Effector memory CD4-positive, alpha-beta T cell (primary cell): ENCODE measurements at places on chromosomes 3 and 15.
A peak's percentile ranks its signal among the peaks of the same experiment; 100 is the strongest.

DNA sequence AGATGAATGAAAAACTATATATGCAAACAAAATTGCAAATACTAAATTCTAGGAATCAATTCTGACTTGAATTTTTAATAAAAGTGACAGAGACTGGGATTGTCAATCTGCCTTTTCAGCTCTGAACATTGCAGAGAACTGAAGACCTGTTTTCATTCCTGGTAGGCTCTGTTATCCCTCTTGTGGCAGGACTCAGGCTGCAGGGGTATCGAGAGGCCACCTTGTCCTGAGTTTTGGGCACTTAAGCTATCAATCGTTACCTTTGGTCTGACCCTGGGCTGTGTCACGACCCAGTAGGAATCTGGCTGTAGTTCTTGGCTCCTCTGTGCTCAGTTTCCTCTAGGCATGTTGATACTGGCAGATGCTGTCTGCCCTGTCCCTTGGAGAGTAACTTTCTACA lies 238.0 kb downstream of the CACNA2D3 start:
- DNase-seq = no peak

- no peak for DNase-seq
Measured at GRCh38 chr3:63064209-63064755, 189.1 kb upstream of the CADPS start.

DNA sequence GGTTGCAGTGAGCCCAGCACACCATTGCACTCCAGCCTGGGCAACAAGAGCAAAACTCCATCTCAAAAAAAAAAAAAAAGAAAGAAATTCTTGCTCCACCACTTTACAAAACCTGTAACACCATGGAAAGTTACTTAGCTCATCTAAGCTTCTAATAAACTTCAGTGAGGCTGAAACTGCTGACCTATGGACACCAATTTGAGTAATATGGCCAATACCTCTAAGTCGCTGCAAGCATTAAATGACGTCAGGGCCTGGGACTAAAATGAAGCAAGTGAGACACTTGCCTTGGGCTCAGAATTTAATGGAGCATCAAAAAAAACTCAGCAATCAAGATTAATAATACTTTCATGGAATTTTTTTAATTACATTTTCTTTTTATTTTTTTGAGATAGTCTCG lies 42.5 kb downstream of the ZMAT3 start:
- no peak for DNase-seq

GRCh38 chr15:101504373-101504772 lies 14.9 kb upstream of the PCSK6 start:
- no peak for DNase-seq

- DNase-seq = no peak
Measured at GRCh38 chr15:64324165-64324877, 31.7 kb downstream of the CSNK1G1 start.

DNA sequence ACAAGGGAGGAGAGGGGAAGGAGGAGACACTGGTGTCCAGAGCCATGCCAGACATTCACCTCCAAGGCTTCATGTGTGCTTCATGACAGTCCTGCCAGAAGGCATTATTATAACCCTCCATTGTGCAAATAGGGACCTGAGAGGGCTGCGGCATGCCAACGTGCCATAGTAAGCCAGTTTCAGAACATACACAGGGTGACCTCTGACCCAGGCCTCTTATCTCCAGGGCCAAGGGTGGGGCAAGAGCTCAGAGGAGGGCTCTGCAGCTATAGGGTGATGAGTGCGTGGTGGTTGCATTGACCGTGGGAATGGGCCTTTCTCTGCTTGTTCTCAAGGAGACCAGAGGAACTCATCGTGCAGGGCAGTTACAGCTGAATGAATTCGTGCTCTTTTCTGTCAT lies 9.7 kb upstream of the ACSBG1 start:
- DNase-seq = no peak

DNA sequence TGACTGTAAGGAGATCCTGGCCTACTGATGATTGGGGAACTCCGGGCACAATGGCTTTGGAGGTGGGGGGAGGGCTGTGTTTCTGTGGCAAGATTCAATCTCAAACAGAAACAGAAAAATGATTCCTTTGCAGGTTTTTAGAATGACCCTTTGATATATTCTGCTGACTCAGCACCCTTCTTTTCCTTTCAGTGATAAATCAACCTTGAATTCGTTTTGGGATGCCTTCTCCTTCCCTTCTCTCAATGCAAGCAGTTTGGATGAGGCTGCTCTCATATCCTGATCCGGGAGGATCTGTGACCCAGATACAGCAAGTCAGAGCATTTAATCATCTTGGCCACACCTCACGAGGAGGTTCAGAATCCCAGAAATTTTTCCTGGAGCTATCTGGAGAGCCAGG lies 156.1 kb upstream of the PRICKLE2 start:
- no peak for DNase-seq

DNA sequence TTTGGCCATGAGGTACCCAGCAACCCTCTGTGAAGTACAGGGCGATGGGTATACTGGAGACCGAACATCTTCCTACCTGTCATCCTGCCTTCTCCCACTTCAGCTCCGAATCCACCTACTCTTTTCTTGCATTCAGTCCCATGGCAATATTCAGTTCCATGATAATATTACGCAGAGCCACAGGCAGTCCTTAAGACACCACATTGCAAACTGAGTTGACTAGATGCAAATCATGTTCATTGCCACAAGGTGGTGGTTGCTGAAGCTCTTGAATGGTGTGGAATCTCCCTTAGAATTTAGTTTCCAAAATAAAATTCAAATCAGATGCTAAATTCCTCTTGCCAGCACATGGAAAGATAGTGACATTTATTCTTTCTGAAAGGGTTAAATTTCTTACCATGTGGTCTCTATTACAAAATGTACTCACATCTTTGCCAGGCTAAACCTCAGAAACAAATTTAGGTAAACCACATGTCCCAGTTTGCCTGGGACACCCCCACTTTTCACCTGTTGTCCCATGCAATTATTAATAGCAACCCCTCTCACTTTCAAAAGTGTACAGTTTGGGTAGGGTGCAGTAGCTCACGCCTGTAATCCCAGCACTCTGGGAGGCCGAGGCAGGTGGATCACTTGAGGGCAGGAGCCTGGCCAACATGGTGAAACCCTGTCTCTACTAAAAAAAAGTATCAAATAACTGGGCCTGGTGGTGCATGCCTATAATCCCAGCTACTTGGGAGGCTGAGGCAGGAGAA lies 1.7 kb upstream of the NME9 start:
- no peak for DNase-seq

- DNase-seq = no peak
Measured at GRCh38 chr3:143697975-143698374, 150.3 kb downstream of the SLC9A9 start.

DNA sequence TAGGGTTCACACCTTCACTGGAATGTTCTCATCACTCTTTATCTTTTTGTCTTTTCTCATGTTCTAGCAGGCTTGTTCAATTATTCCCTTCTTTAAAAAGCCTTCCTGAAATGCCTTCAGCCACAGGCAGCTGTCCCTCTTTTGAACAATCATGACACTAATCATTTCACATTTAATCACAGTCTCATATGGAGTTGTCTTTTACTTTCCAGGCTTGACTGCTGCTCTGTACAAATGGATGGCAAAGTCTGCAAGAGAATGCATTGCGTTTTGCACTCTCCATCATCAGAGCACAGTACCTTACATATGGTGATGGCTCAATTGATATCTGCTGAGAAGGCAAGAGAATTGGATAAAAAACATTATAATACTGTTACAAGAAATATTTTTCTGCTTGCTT lies 529.8 kb downstream of the DIPK2A start:
- no peak for DNase-seq

DNA sequence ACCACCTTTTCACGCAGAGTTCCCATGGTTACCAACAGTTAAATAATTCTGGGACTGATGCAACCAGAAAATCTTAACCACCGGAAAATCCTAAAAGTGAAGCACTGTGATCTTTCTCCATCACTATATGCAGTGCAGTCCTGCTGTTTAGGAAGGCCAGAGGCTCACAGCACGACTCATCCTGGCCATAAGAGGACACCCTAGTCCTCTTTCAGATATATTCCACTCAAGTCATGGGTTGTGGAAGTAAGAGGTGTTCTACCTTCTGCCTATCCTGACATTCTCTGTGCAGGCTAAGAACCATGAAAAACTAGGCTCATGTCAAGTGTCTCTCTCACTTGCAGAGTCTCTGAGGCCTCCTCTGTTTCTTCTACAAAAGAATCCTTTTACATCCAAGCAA lies 67.2 kb downstream of the DHX30 start:
- DNase-seq = no peak

DNA sequence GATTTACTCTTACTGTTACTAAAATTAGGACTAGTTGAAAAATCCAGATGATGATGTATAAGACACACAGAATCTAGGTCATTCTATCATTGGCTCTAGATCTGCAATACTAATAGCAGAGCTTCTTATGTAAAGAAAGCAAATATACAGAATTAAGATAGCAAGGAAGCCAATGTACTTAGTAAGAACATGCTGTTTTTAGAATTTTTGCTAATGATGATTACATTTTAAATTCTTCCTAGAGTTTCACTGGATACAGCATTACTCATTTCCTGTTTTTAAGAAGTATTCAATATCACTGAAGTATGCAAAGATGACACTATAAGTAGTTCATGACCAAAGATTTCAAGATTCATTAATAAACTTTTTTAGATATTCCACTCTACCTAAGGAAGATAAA lies 60.7 kb downstream of the CFAP20DC start:
- no peak for DNase-seq

DNA sequence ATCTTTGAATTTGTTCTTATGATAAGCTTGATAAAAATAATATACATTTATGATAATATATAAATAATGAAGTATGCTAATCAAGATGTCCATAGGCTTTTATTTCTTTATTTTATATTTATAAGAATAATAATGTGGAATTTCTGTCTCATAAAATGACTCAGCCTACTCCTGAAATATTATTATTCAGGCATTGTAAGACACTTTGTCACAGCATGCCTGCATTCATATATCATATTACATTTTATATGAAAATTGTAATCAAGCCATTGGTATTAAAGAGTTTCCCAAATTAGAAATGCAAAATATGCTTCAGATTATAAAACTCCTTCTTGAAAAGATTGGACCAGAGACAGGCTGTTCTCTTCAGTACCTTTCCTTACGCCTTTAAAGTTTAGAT lies 1303.7 kb upstream of the CADM2 start:
- no peak for DNase-seq

GRCh38 chr3:13484851-13485590 lies 4.9 kb downstream of the HDAC11 start:
- no peak for DNase-seq

DNA sequence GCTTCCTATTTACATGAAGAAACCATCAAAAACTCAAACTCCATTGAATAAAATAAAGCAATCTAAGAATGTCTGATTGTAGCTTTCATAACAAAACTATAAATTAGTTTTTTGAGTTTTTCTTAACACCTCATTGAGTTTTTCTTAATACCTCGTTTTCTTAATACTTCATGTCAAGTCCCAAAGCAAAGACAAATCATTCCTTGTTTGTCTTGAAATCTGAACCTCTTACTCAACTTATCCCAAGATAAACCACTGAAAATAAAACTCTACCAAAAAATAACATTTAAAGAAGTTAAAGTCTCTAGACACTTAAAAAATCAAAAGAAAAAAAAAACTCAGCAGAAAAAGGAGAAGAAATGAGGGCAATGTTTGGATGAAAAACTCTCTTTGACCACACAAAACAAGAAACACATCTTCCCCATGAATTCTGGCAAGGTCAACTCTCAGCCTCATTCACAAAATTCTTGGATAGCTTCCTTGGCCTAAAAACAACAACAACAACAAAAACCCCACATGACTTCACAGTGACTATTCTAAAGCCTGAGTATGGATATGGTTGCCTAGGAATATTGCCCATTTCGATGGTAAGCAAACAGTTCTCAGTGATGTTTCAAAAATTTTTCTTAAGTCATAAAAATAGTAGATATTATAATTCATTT lies 38.2 kb downstream of the TMCC1 start:
- no peak for DNase-seq

GRCh38 chr15:67030036-67030762 lies 35.2 kb upstream of the SMAD3 start:
- DNase-seq = no peak

- DNase-seq = no peak
Measured at GRCh38 chr3:175057401-175057800, 198.3 kb downstream of the NAALADL2 start.

DNA sequence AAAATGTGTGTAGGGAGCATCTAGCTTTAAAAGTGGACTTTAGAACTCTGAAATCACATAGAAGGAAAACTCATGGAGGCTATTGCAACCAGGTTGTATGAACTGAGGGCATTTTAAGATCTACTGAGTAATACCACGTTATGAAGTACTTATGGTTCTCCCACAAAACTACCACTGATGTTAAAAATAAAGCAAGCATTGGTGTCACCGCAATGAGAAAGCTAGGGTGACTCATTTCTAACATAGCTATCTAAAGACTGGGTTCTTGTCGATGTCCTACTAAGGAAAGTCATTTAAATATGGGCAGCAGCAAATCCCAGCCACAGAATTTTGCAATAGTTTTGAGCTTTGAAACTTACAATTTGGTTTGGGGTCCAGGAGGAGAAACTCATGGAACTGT lies 584.8 kb downstream of the DIPK2A start:
- no peak for DNase-seq

- no peak for DNase-seq
Measured at GRCh38 chr3:191355406-191355805, 25.1 kb upstream of the UTS2B start.

- DNase-seq = peak; percentile 71
Measured at GRCh38 chr15:72685925-72686794, at the start of the genes BBS4 and HIGD2B. Gene BBS4, plus strand, starts transcription at chr15:72686207. Its CDS starts 21 bp downstream, at chr15:72686228. Gene HIGD2B, minus strand, starts transcription at chr15:72686182. Its CDS starts 9,808 bp downstream, at chr15:72676374.

DNA sequence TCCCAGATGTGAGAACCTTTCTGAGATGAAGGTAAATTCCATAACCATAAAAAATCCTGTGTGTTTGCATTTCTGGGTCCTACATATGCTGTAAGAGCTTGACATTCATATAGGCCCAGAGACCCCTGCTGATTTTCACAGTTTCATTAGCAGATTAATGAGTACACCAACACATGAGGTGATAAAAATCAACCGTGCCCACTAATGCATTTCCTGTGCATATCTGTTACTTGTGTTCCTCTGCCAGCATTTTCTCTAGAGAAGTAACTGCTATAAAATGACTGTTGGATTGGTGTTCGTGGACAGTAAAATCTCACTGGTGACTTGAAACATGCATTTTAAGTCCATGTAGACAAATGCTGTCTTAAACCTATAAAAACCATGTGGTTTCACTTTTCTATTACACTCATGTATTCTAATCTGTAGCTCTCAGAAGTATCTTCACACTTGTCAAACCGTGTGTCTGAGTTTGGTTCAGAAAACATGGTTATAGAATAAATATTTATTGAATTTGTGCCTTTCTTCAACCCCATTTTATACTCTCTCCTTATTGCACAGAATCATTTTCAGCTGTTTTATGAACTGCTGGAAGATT lies 14.6 kb downstream of the MAP2K5 start:
- no peak for DNase-seq

- DNase-seq = no peak
Measured at GRCh38 chr3:54223063-54223462, 100.7 kb downstream of the CACNA2D3 start.

- no peak for DNase-seq
Measured at GRCh38 chr15:65062726-65063125, 5.1 kb downstream of the RASL12 start.

GRCh38 chr3:104133630-104134029 lies 1233.1 kb upstream of the ALCAM start:
- no peak for DNase-seq
